Posterior vena cava (tissue), 2 donors: ENCODE measurements at places on chromosomes 1 and 21.

DNA sequence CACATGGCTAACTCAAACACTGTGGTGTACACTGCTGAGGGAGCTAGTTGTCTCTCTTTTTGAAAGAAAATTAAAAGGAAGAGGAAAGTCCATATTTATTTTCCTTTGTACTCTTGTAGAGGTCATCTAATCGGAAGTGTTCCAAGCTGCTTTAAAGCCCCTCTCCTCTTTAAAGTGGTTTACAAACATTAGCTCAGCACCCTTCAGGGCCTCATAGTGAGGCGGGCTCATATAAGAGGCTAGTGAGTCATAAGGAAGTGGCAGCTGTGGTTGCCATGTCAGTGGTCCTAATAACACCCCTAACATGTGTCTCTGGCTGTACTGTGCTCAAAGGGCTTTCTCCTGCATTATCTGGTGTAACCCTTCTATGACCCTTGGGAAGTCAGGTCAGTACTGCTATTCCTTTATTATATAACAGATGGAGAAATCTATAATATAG lies 104.4 kb upstream of the SERBP1 start:
- no peak for DNase-seq

DNA sequence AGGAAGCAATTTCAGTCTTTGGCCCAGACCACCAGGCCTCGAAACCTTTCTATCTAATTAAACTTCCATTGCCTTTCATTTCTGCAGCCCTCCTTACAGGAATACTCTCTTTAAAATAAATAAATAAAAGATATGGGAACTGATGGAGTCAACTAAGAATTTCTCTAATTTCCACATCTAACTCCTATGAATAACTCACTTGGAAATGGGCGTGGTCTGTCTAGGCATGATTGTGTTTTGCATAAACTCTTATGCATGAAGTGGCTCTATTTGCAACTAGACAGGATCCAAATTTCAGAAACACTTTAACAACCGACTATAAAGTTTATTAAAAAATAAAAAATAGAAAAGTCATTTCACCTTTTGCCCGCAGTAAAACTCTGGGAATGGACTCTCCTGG lies 199.5 kb downstream of the ADSS2 start:
- DNase-seq = no peak

DNA sequence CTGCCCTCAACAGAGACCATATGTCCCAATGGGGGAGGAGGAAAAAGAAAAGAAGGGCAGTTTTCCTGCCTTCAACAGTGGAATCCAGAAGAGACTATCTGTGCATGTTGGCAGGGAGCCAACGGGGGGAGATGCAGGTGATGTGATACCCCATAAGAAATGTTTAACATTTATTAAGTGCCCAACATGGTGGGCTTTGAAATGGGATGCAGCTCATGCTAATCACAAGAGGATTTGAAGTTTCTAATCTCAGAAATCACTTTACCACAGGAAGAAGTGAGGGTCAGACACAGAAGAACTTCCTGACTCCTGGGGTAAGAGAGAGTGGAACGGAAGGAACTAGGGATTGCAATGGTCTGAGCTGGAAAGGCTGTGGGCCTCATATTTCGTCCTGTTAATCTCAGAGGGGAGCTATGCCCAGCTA lies 16.2 kb downstream of the CSRP1 start:
- DNase-seq = no peak

- no peak for DNase-seq
These were observed 30.6 kb downstream of the LY9 start for GRCh38 chr1:160826546-160826945.

DNA sequence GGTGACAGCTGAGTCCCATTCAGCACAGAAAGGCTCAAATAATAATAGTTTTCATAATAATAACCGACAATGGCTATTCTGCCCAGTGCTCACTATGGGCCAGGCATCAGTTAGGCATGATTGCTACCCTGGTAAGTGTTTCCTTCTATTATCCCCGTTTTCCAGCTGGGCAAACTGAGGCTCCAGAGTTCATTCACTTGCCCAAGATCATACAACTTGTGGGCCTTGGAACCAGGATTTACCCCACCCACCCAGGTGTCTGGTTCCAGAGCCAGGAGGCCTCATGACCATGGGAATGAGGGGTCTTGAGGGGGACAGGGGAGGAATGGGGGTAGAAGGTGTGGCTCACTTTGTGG lies 518 bp downstream of the PLOD1 start:
- no peak for DNase-seq

DNA sequence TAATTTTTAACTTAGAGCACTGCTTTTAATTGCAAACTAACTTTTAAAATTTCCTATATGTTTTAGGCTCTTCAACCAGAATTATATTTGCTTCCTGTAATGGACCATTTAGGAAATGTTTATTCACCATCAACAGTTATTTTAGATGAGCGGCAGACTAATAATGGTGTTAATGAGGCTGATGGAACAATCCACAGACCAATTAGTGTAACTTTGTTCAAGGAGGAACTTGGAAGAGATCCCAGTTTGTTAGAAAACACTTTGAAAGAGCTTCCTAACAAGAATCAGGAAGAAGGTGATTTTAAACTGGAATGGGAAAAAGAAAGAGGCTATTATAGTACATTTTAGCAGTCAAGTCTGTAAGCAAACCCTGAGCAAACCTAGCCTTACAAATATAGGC lies 19.4 kb upstream of the GNG5 start:
- DNase-seq = no peak

GRCh38 chr1:93200086-93200620 lies 19.6 kb downstream of the CCDC18 start:
- DNase-seq = no peak

DNA sequence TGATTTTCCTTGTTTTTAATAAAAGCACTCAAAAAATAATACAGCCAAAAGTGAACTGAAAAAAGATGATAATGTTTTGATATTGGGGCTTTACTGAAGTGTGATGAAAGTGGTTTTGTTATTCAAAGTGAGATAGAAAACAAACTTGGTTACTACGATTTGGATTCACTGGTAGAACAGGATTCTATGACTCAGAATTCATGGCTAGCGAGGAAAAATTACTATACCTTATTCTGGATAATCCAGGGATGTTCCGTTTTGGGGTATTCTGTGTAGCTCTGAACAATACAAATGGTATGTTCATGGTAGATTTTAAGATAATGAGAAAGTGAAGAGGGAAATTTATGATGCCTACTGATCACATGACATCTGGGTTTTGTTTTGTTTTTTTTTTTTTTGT lies 117.7 kb downstream of the NRDC start:
- DNase-seq = no peak

DNA sequence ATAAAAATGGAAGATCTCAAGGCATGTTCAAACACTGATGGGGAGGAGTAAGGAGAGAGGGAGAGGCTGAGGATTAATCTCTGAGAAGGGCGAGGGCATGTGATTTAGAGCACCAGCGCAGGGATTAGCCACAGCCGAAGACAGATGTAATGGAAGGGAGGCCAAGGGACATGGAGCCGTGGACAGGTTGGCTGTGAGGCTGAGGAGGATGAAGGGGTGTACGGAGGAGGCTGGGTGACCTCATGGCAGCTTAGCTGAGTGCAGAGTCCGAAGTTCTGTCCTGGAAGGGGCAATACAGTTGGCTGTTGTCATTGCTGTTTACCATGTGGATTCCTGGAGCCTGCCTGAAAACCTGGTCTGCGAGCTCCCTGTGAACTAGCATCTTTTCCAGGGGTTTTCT lies 342.8 kb downstream of the RPS6KC1 start:
- DNase-seq = no peak

DNA sequence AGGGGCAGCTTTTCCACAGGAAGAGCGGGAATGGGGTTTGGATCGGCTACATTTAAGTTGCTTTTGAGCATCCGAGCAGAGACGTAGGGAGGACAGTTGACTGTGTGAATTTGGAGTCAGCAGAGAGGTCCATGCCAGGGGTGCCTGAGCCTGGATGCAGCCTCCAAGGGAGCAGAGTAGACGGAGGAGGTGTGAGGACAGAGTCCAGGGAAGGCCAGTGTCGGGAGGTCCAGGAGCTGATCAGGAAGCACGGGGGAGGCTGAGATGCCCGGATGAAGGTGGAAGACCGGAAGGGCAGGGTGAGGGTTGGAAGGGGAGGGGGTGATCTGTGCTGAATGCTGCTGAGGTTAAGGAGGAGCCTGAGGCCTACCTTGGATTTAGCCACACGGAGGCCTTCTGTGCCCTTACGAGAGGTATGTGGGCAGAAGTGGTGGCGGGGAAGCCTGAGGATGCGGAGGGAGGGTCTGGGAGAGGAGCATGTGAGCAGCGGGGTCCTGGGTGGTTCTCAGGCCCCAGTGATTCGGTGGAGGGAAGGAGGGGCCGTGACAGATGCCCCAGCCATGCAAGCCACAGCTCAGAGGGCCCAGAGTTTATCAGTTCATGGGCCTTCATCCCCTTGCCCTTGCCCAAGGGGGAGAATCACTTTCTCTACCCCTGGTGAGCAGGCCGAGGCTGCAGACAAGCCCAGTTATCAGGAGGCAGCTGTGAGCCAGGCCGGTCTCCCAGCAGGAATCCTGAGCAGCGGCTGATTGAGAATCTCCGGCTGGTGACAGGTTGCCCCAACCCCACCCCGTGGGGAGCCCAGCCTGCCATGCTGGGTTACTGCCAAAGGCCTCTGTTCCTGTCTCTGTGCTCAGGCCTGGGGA lies 54.0 kb upstream of the ACTL8 start:
- DNase-seq = no peak

DNA sequence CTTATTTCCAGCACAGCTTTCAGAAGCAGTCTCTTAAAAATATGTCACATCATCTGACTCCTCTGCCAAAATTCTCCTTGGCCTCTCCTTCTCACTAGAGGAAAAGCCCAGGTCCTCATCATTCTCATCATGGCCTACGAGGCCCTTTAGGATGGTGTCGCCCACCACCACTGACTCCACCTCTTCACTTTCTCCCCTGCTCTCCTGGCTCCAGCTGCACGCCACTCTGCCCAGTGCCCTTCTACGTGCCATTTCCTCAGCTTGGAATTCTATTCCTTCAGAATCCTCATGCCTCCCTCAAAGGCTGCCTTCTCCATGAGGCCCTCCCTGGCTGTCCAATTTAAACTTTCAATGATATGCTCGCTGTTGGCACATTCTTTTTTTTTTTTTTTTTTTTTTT lies 25.3 kb upstream of the BTG2 start:
- peak; percentile 15 for DNase-seq

DNA sequence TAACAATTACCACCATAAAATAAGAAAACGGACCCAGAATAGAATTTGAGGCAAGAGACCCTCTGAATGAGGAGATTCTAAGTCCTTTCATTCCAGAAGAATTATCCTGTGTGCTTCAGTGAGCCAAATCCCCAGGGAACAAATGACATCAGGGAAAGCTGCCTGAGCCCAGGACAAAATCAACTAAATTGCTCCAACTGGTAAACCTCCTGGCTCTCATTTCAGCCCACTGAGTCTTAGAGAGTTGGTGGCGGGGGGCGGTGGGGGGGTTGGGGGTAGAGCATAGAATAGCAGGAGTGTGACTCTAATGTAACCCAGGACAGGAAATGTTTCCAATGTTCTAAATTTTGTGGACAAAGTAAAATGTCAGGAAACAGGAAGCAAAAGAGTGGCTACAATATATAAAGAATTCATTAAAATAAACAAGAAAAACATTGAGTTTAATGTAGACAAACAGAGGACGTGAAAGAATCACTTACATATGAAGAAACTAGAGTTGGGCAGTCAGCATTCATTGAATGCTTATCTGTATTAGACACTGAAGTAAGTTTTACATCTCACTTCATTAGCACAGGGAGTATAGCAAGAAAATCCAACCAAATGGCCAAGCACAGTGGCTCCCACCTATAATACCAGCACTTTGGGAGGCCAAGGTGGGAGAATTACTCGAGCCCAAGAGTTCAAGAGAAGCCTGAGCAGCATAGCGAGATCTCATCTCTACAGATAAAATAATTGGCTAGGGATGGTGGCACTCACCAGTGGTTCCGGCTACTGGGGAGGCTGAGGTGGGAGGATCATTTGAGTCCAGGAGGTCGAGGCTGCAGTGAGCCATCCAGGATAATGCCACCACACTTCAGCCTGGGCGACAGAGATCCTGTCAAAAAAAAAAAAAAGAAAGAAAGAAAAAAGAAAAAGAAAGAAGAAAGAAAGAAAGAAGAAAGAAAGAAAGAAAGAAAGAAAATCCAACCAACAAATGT lies 75.1 kb downstream of the DHRS3 start:
- no peak for DNase-seq

- no peak for DNase-seq
These were observed 10.2 kb downstream of the MAP7D1 start for GRCh38 chr1:36166136-36166535.

DNA sequence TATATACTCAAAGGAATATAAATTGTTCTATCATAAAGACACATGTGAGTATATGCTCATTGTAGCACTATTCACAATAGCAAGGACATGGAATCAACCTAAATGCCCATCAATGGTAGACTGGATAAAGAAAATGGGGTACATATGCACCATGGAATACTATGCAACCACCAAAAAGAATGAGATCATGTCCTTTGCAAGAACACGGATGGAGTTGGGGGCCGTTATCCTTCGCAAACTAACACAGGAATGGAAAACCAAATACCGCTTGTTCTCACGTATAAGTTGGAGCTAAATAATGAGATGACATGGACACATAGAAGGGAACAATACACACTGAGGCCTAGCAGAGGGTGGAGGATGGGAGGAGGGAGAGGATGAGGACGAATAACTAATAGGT lies 16.0 kb upstream of the SGIP1 start:
- DNase-seq = no peak

- no peak for DNase-seq
These were observed 32.1 kb downstream of the CTNNBIP1 start for GRCh38 chr1:9877962-9878361.
